Astrocyte (in vitro differentiated cells and primary cell): ENCODE measurements at places on chromosomes 5 and 9.

- no peak for DNase-seq
Observed at GRCh38 chr5:144227363-144227999, 56.8 kb downstream of the KCTD16 start.

DNA sequence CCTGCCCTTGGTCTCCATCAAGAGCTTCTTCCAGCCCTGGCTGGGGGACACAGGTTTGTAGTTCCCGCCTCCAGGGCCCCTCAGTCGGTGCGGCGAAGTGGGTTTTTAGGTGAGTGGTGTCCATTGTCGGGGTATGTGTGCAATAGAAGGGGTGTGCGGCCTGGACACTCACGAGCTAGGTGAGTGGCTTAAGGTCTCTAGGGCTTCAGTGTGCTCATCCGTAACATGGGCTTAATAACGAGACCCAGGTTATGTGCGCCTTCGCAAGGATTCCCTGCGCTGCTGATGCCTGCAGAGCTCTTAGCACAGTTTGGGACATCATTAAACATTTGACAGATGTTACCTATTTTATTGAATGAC is 656 bp downstream of the CEP78 start:
- DNase-seq: no peak

GRCh38 chr9:28808042-28808441 is 1234.8 kb upstream of the C9orf72 start:
- DNase-seq: peak; percentile 16

DNA sequence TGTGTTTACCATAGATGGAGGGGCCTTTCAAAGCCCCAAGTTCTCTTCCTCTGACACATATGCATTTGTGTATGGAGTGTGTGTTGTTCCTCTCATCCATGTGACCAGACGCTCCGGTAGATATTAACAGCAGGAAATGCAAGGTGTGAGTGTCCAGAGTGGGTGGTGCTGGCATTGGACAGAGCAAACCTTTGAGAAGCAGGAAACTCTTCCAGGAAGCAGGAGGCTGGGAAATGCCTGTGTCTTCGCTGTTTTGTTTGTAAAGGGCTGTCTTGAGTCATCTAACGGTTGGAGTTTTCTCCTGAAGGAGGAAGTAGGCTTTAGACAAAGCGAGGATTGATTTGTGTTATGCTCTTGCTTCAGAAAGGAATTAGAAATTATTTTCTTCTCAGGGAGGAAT is 370.9 kb downstream of the PLK2 start:
- DNase-seq: no peak

DNA sequence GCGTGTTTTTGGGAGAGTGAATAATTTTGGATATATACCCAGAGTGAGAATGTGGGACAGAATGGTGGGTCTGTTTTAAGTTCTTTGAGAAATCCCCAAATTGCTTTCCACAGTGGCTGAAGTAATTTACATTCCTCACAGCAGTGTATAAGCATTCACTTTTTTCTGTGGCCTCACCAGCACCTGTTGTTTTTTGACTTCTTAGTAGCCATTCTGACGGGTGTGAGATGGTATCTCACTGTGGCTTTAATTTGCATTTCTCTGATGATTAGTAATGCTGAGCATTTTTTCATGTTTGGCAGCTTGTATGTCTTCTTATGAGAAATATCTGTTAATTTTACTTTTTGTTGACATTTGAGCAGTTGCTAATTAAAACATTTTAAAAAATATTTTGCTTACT is 9.4 kb upstream of the SPATA31D1 start:
- peak; percentile 54 for DNase-seq

DNA sequence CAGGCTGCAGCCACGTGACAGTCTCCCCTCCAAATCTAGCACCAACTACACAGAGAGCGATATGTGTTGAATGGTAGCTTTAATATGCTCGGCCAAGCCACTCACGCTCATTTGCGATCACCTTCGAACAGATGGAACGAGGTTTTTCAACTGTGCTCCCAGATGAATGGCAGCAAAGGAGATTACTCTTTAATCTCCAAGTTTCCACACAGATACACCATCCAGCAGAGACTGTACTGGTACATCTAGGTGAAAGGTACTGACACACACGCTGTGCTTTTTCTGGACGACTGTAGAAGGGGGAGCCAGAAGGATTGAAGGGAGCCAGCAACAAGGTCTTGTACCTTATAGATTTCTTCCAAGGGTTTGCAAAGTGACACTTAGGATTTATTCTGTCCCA is 263.9 kb downstream of the NR3C1 start:
- DNase-seq: no peak

DNA sequence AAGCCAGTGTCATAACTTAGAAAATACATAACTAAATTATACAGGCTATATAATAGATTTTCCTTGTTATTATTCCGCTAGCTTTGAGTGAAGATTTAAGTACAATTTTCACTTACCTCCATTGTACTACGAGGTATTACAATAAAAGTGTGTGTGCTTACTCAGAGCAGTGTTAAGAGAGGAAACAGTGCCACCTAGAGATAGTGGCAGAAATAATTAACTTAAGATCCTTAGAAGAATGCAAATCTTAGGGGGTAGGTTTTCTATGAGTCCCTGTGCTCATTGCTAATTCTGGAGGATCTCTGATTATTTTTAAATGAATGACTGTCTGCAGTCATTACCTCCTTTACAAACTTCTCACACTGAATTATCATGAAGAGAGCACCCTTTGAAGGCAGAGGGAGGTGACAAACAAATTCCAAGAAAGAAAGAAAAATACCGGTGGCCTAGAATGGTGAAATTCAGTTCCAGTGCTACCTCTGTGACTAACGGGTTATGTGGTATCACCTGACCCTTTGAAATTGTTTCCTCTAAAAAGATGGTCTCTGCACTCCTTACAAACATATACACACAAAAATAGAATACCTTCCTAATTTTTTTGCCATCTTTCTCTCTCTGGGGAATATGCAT is 379.8 kb downstream of the TRIM36 start:
- DNase-seq: peak; percentile 0

GRCh38 chr5:179906795-179907555 is 722 bp downstream of the TBC1D9B start:
- no peak for DNase-seq

GRCh38 chr5:14225173-14225834 is 82.2 kb downstream of the TRIO start:
- no peak for DNase-seq

GRCh38 chr5:173542964-173543363 is 73.5 kb downstream of the BOD1 start:
- no peak for DNase-seq

DNA sequence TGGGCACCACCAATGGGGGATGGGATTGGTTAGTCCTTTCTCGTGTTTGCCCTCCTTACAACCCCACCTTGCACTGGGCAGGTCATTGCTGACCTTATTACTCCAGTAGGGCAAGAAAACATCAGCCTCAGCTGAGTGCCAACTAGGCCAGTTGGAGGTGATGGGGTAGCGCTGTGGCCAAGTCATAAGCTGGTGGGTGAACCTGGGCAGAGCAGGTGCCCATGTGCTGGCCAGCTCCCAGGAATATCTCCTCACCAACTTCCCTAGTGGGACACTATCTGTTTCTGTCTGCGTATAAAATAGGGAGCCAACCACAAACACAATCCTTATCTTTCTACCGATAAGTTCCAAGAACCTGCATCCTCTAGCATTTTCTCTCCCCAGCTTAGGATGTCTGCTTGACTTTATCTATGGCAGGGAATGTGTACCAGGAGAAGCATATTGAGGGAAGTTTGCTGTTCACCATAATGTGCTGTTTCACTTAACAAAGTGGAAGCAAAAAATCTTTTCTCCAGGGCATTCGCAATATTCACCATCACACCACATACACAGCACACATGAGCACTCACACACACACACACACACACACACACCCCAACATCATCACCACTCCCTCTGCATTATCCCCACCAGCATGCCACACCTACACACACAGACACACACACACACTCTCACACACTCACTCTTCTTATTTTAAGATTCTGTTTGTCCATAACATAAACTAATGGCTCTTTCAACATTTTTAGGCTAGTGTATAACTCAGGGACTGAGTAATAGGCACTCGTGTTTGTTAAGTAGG is 390.0 kb downstream of the ENC1 start:
- no peak for DNase-seq
